Choroid plexus epithelial cell (primary cell): ENCODE measurements at places on chromosomes 3 and 15.

GRCh38 chr3:126549861-126550487, 8.8 kb downstream of the C3orf22 start:
- DNase-seq = no peak

- DNase-seq = peak; percentile 86
Observed at GRCh38 chr3:113912552-113913236, 35.1 kb upstream of the ZDHHC23 start.

DNA sequence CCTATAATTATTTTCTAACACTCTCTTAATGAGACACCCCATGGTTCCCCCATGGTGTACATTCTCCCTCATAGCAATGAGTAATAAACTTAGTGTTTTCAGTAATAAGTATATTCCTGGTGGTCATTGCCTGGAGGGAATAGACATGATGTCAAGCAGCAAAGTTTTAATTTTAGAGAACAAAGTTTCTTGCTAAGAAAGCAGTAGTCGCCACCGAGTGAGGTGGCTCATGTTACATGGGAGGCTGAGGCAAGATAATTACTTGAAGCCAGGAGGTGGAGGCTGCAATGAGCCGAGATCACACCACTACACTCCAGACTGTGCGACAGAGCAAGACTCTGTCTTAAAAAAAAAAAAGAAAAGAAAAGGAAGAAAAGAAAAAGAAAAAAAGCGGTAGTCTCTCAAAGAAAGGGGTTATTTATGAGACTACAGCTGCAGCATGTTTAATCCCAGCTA, 2.4 kb upstream of the ELP6 start:
- DNase-seq = no peak

DNA sequence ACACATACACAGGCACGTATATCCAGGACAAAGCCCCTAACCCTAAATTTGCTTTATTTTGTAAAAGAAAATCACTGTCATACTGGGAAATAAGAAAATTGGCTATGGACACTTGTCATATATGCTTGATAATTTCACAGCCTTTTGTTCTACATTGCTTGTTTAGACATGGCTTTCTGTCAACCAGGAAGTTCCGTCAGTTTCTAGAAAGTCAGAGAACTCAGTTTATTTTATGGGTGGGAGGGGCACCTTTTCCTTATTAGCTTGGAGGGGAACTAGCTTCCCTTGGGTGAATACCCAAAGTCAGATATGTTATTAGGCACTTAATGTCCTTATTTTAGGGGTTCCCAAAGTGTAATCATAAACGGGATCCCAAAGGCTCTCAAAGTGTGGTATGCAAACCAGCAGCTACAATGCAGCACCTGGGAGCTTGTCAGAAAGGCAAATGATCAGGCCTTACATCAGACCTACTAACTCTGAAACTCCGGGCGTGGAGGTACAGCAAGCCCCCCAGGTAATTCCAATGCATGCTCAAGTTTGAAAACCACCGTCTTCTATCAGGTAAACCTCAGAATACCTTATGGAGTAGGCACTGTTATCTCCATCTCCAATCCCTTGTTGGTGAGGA, 50.1 kb downstream of the CADPS start:
- no peak for DNase-seq

GRCh38 chr3:29279806-29280205, 1.1 kb upstream of the RBMS3 start:
- DNase-seq = no peak

GRCh38 chr15:56988219-56988618, 69.8 kb downstream of the TCF12 start:
- no peak for DNase-seq

- peak; percentile 62 for DNase-seq
Observed at GRCh38 chr3:146625186-146625775, 20.1 kb upstream of the PLSCR5 start.

GRCh38 chr15:39511000-39511915, 69.6 kb upstream of the THBS1 start:
- peak; percentile 87 for DNase-seq

GRCh38 chr15:43241100-43241499, 20.3 kb upstream of the EPB42 start:
- peak; percentile 10 for DNase-seq

GRCh38 chr3:15470261-15470660, 42.9 kb downstream of the EAF1 start:
- no peak for DNase-seq

DNA sequence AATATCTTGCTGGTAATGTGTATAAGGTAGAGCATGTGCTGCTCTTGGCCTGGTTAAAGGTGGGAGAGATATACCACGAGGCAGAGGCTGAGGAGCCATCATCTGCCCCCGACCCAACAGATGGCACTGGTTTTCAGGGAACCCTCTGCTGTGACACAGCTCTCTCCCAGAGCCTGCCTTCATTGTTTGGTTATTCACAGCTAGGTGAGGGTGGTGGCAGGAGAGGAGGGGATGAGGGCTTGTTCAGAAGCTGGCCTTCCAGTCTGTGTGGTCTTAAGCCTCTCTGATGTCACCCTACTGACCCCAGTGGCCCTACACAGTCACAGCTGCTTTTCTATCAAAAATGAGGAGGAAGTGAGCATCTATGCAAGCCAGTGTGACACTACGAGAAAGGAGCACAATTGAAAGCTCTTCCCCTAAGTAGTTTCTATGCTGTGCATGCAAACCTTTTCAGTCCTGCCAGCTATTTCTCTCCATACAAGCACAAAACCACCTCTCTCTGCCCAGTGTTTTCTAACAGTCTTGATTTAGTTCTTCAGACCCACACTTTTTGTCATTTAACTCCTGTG, 258.4 kb upstream of the AGTR1 start:
- DNase-seq = no peak

DNA sequence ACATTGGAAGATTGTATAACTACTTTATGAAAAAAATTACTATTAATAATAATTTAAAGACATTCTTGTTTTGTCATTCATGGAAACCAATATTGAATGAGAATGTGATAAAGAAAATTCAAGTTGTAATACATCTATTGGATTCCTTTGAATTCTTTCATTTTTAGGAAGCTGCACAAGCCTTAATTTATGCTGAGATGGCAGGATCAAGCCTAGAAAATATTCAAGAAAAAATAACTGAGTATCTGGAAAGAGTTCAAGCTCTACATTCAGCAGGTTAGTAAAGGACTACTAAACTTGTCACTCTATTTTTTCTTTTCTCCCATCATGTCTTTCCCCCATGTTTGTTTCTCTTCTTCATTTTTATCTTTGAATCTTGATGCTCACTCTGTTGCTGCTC, 5.9 kb downstream of the CAPN7 start:
- no peak for DNase-seq

GRCh38 chr3:121834157-121834670, 646 bp downstream of the IQCB1 start:
- DNase-seq = peak; percentile 22

- DNase-seq = no peak
Observed at GRCh38 chr3:172799246-172799645, 48.7 kb downstream of the ECT2 start.

- DNase-seq = no peak
Observed at GRCh38 chr15:41006479-41006878, 53.2 kb downstream of the CHAC1 start.

GRCh38 chr15:39473298-39473947, 107.5 kb upstream of the THBS1 start:
- DNase-seq = no peak

DNA sequence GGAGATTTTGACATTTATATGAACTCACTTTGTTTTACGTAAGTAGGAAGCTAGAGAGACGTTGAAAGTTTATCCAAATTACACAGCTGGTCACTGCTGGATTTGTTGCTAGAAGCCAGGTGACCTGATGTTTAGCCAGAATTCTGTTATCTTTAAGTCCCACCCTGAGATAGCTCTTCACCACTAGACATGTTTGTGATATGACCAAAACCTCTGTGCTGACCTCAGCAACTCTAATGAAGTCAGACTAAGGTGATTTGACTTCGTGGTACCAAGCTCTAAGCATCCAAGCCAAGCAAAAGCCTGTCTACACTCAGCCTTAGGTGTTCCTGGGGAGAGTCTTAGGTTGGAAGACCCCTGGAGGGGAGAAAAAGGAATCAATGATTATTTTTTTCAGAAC, 102.4 kb downstream of the ARRDC4 start:
- DNase-seq = no peak

GRCh38 chr3:39548282-39548681, 80.8 kb downstream of the MOBP start:
- DNase-seq = peak; percentile 28

- no peak for DNase-seq
Observed at GRCh38 chr3:45317710-45318109, 70.7 kb upstream of the LARS2 start.

GRCh38 chr3:79636372-79636771, 131.4 kb downstream of the ROBO1 start:
- no peak for DNase-seq

DNA sequence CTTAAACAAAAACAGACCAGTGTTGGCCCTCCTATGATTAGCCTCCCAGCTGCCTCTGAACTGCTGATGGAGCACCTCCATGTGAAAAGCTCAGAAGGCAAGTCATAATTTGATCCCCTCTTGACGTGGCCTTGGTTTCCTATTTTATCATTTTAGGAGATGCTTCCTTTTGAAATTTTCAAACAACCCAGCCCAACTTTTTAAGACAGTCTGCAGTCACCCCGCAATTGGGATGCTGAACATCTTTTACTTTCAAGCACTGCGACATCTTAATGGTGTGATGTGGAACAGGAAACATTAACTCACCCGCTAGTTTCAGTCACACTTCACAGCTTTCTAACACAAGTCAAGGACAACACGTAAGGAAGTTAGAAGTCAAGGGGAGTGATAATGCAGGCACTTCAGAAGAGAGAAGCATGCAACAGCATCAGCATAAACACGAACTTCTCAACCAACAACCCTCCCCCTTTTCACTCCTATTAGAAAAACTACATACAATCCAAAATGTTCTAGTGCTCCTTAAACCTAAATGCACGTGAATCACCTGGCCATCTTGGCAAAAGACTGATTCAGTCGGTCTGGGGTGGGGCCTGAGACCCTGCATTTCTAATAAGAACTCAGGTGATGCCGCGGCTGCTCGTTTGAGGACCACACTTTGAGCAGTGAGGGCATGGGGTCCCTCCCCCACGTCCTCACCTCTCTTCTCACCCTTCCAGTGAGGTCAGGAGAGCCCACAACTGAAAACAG, 161.5 kb downstream of the FOXP1 start:
- no peak for DNase-seq

- peak; percentile 34 for DNase-seq
Observed at GRCh38 chr3:197362081-197362480, 63.7 kb upstream of the DLG1 start.

GRCh38 chr15:49620199-49620598, 419 bp downstream of the FAM227B start:
- peak; percentile 59 for DNase-seq

GRCh38 chr15:84747416-84748273, 747 bp upstream of the ZNF592 start:
- DNase-seq = peak; percentile 66

- DNase-seq = peak; percentile 83
Observed at GRCh38 chr15:70494852-70495571, 268.3 kb downstream of the UACA start.

- no peak for DNase-seq
Observed at GRCh38 chr3:69339760-69340159, 46.1 kb downstream of the FRMD4B start.

DNA sequence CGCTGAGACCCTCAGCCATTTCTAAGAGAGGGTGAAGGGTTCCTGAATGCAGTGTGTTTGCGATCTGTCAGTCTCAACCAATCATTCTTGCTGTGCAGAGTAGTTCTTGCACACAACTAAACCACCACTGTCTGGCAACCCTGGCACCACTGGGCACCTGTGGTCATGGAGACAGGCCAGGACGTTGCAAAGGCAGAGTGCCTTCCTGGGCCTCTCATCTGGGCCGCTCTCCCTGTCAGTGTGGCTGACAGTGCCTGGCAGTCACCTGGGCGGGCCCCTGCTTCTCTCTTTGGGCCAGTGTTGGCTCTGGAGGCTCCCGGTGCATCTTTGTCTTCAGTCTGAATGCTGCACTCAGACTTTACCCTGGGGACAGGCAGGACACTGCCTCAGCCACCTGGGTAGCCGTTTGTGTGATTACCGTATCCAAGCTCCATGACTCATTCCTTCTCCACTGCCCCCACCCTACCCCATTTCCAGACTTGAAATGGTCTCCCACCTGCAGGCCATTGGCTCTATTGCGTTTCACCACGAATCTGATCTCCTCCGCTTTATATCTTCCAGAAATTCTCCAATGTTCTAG, 104.6 kb upstream of the KLF13 start:
- no peak for DNase-seq

- DNase-seq = no peak
Observed at GRCh38 chr3:149417174-149417573, 39.7 kb upstream of the TM4SF1 start.

- no peak for DNase-seq
Observed at GRCh38 chr3:46685446-46685845, 8.0 kb downstream of the ALS2CL start.

DNA sequence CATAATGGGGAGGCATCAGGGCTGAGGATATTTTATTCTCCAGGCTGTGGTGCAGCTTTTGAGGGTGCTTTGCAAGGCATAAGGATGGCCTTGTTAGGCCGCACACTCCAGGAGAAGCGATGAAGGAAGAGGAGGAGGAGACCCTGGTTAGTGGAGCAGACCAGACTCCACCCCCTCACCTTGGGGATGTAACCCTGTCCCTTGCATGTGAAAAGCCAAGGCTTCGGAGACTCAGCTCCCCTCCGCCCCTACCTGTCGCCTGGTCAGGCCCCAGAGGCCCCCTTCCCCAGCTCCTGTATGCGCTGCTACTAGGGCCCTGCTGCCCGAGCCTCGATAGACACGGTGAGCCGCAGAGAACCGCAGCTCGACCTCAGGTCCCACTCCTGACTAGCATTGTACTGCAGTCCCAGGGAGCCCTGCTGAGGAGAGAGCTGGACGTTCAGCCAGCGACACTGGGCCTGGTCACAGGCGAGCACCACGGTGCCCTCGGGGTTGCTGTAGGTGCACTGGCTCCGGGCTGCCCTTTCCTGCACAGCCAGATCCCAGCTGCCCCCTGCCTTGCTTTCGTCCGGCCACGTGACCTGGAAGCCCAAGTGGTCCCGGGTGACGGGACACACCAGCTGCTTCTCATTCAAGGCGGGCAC, 10.2 kb downstream of the CPN2 start:
- DNase-seq = no peak

DNA sequence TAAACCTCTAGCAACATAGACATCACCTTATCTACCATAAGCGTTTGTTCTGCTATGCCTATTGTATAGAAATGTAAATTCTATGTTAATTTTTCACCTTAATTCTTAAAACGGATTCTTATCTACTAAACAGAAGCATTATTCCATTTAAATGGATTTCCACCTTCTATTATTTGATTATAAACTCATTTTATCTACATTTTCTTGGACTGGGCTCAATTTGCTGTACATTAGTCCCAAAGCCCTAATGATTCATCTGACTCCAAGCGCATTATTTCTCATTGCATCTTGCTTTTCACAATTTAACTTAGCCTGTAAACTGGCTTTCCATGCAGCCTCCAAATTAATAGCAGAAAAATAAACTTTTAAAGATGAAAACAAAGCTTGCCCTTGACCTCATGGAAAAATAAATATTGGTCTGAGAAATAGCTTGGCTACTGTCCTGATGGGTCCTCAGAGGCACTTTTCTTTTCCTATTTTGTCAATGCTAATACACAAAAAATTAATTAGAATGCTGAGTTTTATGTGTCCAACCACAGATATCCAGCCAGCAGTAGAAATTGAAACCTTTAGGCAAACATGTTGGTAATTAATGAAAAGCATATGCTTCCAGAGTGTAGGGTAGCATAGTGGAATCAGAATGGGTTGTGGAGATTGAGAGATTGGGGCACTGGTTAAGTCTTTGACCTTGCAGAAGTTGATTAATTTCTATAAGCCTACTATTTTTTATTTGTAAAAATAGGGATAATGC, 81.4 kb upstream of the CFAP20DC start:
- no peak for DNase-seq
